ENCODE measurements at places on chromosomes 6 and 20.

DNA sequence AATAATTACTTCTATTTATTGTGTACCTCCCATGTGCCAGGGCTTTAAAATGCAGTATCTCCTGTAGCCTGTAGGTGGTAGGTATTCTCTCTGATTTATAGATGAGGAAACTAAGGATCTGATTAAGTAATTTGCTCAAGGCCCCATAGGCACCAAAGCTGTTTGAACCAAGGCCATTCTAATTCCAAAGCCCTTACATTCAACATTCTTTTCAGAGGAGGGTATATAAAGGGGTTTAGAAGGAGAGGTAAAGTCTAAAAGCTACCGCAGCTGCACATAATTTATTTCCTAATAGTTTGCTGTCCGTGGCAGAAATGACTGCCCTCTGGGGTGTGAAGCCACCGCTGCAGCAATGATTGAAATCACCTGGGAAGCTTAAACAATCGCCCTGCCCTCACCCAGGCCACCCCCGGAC is 95.0 kb upstream of the FAM8A1 start:
- DNase-seq = no peak

GRCh38 chr20:53070706-53071392 is 98.7 kb downstream of the TSHZ2 start:
- no peak for DNase-seq

DNA sequence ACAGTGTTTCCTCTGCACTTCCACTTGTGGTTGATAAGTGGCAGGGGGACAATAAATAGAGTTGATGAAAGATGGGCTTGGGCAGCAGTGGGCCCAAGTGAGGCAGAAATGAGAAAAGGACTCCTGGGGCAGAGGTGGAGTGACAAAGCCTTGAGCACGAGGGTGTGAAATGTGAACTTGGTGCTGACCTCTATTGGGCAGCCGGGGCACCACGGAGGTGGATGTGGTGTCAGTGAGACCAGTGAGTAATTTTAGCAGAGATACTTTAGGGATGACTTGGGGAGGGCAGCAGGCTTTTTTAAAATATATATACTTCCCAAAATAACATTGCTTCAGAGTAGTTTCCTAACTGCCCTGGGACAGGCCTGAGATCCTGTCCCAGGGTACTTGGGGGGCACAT is 30.6 kb upstream of the MYLK2 start:
- no peak for DNase-seq

DNA sequence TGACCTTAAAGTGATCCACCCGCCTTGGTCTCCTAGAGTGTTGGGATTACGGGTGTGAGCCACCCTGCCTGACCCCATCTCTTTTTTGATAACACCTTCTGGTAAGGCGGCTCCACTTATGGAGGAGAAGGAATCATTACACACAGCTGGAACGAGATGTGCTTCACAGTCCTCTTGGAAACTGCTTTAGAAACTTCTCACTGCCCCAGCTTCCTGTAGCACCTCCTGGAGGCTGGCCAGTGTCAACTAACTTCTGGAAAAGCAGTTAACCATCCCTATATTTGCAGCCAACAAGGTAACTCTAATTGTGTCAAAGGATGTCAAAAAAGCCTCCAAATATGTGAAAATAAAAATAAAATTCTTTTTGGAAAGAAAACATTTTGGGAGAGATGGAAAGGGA is 48.8 kb upstream of the BCLAF1 start:
- no peak for DNase-seq

DNA sequence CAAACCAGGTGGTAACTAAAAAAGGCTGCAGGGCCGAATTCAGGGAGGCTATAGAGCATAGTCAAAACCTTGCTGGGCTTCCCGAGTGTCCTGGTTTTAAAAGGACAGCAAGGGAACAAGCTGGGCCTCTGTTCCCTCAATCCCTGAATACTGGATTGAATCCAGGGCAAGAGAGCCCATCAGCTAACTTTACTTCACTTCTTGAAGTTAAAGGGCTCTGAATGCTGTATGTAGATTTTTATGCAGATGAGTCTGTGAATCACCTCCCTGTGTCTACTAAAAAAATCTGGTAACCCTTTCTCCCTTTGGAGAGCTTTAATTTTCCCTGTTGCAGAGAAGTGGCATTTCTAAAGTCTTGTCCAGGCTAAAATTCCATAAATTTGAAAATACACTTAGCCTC is 29.5 kb downstream of the LYRM4 start:
- DNase-seq = no peak

- DNase-seq = no peak
Observed at GRCh38 chr6:13304580-13305260, 23.6 kb downstream of the TBC1D7 start.

DNA sequence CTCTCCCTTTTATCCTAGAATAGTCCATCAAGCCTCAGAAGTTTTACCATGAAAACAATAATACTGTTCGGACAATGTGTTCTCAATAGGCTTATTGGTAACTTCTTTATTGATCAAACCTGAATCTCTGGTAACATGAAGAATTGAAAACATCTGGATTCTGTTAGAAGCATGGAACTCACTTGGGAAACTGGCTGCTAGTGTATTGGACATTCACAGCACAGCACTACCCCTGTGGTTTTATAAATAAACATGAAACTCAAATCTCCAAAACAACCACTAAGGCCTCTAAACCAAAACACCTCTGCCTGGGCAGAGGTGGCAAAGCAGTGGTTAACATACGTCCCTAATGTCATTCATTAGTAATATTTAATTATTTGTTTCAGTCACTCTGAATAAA is 157.6 kb upstream of the KCNQ5 start:
- no peak for DNase-seq

DNA sequence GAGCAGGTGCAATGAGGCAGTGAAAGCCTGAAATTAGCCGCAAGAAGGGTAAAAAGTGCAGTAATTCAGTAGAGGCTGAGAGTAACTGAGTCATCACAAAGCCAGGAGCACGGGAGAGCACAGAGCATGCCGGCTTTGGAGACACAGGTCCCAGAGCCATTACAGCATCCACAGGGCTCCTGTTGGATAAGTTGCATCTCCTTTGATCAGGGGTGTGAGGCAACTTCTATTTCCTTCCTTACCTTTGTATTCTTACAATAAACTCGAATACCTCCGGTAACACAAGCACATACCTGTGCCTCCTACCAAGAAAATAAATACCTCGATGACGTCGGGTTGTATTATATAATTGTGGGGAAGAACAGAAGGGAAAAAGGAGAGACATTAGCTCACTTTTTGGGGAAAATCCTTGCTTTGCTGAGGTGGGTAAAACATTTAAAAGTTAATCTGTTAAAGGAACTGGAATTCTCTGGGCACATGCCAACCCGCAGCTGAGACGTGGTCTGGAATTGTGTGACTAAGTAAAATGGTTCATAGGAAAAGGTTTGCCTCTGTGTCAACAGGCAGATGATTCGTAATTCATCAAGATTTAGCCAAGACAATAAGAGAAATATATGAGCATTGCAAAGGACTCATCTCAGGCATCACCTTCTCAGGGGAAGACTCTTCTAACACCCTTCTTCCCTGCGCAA is 360.7 kb upstream of the ZFP64 start:
- DNase-seq = no peak

DNA sequence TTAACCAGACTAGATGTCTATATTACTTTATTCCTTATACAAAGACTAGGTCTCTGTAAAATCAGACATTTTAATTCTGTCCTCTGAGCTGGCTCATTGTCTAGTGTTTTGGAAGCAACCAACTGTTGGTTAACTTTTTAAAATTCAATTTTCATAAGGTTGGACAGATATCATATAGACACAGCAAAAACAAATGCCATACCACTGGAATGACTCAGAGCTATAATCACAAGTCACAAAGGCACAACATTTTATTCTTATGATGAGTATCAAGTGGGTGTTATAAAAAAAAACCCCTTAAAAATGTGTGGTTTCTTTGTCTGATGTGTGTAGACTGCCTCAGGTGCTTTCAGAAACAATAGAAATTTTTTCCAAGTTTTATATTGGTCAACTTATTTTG is 296.2 kb upstream of the MARCKS start:
- no peak for DNase-seq

DNA sequence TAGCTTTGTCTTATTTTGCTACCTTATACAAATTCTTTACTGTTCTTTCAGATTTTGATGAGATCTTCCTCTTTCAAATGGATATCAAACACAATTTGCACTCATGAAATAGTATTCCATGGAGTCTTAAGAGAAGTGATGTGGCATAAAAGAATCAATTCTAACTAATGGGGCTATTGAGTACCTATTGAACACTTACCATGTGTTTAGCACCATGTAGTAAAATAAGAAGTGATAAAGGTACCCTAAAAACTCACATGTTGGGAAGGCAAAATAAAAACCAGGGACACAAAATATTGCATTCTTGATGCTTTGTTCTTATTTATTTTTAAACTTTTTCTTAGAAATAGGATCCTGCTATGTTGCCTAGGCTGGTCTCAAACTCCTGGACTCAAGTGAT is 56.2 kb downstream of the KIF13A start:
- DNase-seq = no peak

DNA sequence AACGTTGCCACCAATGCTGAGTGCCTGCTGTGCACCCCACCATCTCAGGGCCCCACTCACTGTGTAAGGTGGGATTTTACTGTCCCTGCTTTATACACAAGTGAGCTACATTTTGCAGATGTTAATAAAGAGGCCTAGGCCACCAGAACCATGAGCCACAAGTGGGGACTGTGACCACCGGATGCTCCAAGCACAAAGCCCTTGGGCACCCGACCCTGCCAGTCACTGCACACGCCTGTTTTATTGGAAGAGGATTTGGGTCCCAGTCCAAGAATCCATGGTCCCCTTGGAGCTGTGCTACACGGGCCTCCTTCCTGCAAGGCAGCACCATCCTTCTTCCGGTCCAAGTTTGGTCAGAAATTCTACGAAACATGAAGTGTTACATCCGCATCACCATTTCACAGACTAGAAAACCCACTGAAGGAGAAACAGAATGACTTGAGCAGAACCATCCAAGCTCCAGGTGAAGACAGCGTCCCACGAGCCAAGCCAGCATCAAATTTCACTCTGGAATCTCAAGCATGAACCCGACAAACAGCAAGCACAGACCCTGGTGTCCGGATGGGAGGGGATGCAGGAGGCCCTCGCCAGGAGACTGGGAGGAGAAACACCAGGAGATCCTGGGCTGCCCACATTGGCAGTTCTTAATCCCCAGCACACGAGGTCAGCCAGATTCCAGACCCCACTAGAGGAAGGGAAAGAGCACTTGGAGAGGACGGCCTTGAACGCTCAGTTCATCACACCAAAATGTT is 226.9 kb downstream of the DLL1 start:
- DNase-seq = no peak

GRCh38 chr6:134000443-134000842 is 47.4 kb downstream of the TBPL1 start:
- DNase-seq = no peak
